ENCODE measurements at places on chromosomes 6 and 20.

- DNase-seq = no peak
Measured at GRCh38 chr6:143772116-143773086, 70.7 kb upstream of the LTV1 start.

DNA sequence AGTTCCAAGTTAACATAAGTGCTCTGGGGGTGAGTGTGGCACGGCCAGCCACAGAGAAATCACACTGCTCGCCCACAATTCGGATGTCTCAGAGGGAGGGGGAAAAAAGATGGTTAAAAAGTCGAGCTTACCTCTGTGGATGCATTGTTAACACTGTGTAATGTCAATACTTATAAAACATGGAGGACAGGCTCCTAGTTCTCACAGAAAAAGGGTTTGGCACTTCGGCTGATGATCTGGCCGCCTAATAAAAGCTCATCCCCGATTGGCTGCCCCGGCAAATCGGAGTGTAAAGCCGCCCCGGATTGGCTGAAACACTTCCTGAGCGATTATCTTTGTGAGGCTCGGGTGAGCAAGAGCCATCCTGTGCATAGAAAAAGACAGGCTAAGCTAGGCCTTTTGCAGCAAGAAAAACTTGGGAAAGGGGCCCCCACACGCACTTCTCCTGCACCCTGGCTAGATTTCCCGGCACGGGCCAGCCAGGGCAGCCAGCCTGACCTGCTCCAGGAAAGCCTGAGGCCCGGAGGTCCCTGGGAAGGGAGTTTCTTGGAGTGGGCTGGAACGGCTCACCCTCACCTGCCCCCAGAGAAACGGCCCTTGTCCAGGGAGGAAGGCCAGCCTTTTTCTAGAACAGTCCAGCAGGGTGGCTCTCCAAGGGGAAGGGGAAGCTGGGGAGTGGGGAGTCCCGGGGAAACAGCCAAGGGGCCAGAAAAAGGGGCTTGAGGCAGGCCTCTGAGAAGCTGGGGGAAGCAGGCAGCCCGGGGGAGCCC is at the start of gene ZMYND8:
ZMYND8 (minus strand) TSS at position 174 of the 770 bp plus-strand sequence; CDS start at position 145, 29 bp downstream.
- peak; percentile 94 for DNase-seq

DNA sequence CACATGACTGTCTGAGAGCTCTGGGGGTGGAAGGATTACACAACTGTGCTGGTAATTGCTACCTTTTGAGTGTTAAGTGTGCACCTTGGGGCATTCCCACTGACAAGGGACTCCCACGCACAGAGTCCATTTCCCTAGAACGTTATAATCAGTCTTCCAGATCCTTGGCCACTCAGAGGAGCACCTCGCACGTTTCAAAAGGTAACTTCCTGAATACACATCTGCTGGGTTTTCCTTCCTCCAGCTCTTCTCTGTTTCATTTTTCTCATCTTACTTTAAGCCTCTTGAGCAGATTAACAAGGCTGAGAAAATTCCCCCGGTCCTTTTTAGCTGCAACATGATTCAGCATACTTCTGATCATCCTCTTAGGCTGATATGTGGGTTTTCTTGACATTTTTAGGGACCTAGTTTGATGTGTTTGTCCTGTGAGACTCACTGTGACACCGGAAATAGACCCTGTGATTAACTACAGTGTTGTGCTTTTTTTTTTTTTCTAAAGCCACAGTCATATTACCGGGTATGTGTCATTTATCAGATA is 98.4 kb upstream of the DUSP22 start:
- no peak for DNase-seq

- DNase-seq = no peak
Measured at GRCh38 chr6:47145212-47145611, 103.1 kb upstream of the ADGRF1 start.

GRCh38 chr20:62286493-62287064 is 16.2 kb upstream of the ADRM1 start:
- no peak for DNase-seq

DNA sequence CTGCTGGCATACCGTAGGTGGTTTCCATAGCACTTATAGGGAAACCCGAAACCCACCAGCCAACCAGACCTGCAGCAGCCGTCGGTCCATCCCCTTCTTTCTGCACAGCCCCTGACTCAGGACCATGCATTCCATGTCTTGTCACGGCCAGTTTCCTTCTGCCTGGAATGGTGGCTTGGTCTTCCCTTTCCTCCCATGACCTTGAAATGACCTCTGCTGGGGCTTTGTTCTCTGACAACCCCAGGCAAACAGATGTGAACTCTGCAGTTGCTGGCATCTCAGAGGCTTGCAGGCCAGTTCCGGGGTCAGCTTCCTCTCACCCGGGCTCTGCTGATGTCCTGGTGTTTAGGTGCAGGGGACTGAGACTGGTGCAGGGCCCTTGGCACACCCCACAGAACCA is 250.8 kb downstream of the SMOC2 start:
- no peak for DNase-seq

DNA sequence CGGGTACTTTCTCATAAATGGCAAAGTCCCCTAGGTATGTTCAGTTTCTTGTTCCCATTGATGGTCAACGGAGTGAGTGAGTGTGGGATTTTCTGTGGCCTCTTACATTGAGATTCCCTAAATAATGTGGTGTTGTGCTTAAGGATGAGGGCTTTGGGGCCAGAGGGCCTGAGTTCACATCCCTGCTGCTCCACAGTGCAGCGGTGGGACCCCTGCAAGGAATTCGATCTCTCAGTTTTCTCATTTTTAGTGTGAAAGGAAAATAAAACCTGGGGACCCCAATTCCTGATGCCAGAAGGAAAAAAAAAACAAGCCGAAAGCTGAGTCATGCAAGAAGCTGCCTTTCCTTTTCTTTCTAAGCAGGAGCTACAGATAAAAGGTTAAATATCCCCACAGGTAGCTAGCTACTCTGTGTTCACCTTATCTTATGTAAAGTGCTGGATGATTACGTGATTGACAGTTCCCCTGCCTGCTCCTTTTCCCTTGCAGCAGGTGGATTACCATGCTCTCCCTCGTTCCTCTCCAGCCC is 120.2 kb upstream of the CLDN20 start:
- DNase-seq = no peak

- peak; percentile 35 for DNase-seq
Measured at GRCh38 chr6:17281100-17281496, at the start of gene RBM24. RBM24 (plus strand) TSS chr6:17281361; CDS start chr6:17281582, 221 bp downstream.

- no peak for DNase-seq
Measured at GRCh38 chr20:23270382-23270911, 80.1 kb upstream of the NXT1 start.

DNA sequence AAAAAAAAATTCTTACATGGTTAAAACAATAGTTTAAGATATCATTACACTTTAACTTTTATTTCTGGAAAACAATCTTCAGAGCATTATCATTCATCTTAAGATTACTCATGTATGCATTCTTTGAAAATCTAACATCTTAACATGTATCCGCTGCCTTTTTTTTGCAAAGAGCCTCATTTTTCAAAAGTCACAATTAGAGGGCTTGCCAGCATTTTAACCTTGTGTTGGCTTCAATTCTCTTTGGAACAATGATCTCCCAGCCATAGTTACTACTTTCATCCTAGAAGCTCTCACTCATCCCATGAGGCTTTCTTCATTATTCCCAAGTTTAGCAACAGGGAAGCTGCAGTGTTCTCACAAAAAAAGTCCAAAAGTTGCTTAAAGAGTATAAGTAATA is 330.8 kb downstream of the BCKDHB start:
- no peak for DNase-seq

DNA sequence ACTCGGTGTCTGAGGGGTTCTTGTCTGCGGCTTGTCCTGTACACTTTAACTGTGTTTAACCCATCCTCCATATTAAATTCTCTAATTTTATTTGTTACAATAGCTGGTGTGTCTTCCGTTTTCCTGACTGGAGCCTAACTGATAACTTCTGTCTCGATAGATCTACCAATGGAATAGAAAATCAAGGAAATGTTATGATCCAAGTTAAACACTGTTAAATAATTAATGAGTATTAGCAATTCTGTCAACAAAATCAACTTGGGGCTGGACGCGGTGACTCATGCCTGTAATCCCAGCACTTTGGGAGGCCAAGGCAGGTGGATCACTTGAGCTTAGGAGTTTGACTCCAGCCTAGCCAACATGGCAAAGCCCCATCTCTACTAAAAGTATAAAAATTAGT is 81.7 kb downstream of the DNAH8 start:
- DNase-seq = no peak

DNA sequence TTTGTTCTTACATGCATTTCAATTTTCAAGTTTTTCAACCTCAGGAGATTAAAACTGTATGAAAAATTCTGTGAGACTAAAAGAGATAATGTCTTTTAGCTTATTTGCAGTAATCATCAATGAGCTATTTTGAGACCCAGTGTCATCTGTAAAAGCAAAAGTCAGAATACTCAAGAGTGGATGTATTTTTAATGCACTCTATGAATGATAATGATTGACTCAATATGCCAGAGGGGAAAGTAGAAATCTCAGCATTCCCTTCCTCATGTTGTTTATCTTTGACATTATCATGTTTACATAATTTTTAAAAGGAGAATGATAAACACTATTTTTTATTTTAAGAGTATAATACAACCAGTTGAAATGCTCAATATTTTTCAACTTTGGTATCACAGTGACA is 162.1 kb downstream of the MMUT start:
- no peak for DNase-seq

- DNase-seq = no peak
Measured at GRCh38 chr6:99362678-99363268, 13.3 kb upstream of the FAXC start.

DNA sequence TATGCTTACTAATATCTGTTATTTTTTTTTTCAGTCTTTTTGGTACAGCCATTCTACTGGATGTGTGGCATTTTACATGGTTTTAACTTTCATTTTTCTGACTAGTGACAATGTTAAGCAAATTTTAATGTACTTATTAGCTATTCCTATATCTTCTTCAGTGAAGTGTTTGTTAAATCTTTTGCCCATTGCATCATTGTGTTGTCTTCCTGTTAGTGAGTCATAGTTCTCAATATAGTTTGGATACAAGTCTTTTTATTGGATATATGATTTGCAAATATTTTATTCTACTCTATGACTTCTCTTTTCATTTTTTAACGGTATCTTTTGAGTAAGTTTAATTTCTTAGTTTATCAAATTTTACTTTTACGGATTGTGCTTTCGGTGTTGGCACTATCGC is 519.4 kb downstream of the CDKAL1 start:
- no peak for DNase-seq

GRCh38 chr20:18851629-18852028 is 38.0 kb downstream of the SCP2D1 start:
- no peak for DNase-seq

- DNase-seq = no peak
Measured at GRCh38 chr6:125789167-125789566, 1.6 kb upstream of the NCOA7 start.

- DNase-seq = no peak
Measured at GRCh38 chr6:9948678-9949077, 466.2 kb downstream of the TFAP2A start.

GRCh38 chr6:1108198-1108597 is 203.7 kb upstream of the FOXQ1 start:
- no peak for DNase-seq

DNA sequence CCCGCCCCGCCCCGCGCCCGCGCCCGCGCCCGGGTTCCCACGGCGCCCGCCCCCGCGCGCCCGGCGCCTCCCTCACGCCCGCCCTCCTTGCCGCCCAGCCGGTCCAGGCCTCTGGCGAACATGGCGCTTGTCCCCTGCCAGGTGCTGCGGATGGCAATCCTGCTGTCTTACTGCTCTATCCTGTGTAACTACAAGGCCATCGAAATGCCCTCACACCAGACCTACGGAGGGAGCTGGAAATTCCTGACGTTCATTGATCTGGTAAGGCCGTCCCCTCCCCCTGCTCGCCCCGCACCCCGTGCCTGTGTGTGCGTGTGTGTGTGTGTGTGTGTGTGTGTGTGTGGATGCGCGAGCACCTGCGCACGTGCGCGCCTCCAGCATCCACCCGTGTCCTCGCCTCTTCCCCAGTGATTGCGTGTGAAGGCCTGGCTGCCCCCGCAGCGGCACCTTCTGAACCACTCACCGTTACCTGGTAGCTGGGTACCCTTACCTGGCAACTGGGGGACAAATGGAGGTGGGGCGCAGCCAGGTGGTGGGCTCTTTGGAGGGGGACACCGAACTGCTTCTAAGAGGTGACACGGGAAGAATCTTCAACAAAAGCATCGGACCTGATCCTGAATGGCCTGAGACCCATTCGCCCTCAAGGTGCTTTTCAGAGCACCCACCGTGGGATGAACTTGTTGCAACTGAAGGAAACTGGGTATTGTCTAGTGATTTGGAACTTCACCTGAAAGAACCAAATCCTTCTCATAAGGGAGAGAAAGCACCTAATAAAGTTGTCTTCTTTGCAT is at the start of gene AIG1:
AIG1 (plus strand) TSS at position 84 of the 791 bp plus-strand sequence; CDS start at position 121, 37 bp downstream.
- peak; percentile 20 for DNase-seq

- DNase-seq = no peak
Measured at GRCh38 chr6:164296411-164296810, 881.9 kb downstream of the QKI start.

GRCh38 chr6:40630488-40630887 is 43.3 kb upstream of the LRFN2 start:
- no peak for DNase-seq

DNA sequence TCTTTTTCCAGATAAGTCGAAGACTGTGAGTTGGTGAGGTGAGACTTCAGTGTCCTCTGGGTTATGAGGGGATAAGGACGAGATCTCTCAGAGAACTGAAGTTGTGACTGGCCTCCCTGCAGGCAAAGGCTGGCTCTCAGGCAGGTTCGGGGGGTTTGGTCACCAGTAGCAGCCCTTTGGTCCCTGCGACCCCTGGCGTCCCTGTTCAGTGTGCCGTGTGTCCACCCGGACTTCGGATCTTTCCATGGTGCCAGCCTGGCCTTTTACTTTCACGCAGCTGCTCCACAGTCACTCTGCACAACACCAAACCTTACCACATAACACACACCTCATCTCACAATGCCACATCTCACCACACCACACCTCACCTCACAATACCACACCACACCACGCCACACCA is 131.9 kb downstream of the ERMARD start:
- DNase-seq = no peak

DNA sequence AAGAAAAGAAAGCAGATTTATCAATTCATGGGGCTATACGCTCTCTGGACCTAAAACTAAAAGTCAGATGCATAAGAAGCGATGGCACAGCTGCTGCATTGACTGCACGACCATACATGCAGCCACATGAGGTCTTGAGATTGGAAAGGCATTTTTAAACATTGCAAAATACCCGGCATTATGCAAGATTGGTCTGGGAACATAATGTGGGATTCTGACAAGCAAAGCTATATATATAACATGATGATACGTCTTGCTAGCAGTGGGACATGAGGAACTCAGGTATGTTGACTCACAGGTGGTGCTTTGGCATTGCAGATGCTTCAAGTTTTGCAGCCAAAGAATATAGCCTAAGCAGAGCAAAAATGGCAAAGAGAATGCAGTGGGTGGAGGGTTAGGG is 55.1 kb downstream of the SAMD3 start:
- DNase-seq = no peak

GRCh38 chr6:143356101-143356880 is 94.2 kb downstream of the ADAT2 start:
- DNase-seq = no peak
